Kidney (tissue), 22 donors: ENCODE measurements at places on chromosomes 11 and 22.

GRCh38 chr11:86715611-86716010, 43.2 kb upstream of the ME3 start:
- no peak for DNase-seq

- no peak for DNase-seq
Observed at GRCh38 chr11:128632141-128632791, 44.9 kb upstream of the ETS1 start.

DNA sequence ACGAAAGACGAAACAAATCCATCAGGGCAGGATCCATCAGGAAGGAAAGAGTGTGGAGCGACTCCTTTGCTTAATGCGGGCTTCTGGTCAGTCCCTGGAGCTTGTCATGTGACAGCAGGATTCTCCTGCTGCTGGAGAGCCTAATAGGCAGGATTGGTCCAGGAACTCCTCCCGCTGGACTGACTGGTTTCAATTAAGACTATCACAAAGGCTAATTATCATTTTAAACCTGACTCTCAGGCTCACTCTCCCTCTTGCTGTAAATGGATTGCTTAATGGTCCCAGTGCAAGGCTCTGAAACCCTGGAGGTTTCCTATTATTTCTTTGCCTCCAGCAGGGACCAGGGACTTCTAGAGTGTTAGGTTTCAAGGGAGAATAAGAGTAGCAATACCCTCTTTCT, 493.8 kb downstream of the NTM start:
- DNase-seq = no peak

DNA sequence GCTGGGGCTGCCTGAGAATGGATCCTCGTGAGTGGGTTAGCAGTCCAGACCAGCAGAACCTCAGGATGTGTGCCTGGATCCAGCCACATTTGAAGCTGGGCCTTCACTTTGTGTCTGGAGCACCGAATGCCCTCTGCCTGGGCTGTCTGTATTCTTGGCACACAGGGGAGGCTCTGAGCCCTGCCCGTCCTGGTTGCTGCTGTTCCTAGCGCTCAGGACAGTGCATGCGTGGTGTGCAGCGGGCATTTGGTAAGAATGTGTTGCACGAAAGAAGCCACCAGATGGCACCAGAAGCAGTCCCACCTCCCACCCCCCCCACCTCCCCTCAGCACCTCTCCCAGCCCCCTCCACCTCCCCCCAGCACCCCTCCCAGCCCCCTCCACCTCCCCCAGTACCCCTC, 4.1 kb upstream of the MAPK11 start:
- DNase-seq = peak; percentile 71

- DNase-seq = no peak
Observed at GRCh38 chr11:37409124-37409523, 811.1 kb upstream of the RAG2 start.

- DNase-seq = no peak
Observed at GRCh38 chr22:32204856-32205722, at the start of gene RFPL2. TSS of gene RFPL2 (minus strand) at chr22:32205073. CDS start at chr22:32202451, 2,622 bp downstream.

DNA sequence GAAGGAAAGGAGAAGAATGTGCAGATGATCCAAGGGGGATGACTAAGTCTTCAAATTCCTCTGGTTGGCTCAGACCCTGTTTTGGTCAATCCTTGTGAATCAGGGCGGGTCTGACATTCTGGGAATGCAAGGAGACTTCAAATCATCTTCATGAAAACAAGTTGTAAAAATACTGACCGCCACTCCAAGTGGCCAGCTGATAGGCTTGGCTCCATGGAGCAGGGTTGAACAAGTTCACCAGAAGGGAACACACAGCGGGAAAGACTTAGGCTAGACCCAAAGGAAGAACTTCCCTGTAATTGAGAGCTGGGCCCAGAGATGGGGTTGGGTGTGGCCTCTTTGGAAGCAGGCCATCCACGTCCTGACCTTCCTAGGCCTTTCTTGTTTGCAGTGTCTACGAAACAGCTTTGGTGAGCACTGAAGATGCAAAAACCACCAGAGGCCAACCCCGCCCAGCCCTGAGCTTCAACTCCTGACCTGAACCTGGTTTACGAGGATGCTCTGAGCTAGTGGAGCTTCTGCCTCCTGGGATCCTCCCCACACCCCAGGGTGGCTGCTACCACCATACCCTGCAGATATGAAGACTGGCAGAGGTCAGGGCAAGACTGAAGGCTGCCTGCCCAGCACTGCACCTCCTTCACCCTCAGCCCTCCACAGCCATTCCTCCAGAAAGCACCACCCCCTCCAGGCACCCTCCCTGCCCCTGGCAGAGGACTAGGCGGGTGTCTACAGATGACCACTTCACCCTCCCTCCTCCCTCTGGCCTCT, 26.1 kb downstream of the GDPD5 start:
- no peak for DNase-seq

DNA sequence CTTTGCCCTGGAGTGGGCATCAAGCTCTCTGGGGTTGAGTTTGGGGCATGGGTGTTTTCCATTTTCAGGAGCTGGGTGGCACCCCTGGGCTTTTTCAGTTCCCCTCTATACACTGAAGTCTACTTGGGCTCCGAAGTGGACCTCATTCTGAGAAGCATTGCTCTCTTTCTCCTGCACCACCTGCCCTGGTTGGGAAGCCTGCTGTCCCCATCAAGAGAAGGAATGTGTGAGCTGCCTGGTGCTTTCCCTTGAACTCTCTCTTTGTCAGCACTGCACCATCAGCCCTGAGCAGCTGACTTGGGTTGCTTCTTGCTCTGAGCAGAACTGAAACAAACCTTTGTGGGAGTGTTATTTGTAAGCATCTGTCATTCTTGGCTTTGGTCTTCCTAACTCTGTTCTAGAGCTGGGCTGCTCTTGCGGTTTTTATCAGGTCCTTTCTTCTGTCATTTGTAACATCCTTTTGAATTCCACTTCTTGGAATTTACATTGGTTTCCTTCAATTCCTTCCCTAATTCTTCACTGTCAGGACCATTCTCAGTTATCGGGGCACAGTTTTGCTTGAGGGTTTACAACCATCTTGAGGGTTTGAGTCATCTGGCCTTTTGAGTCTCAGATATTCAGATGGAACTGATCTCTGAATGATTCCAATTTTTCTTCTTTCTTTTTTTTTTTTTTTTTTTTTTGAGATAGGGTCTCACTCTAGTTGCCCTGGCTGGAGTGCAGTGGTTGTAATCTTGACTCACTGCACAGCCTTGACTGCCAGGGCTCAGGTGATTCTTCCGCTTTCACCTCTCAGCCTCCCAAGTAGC, 20.5 kb downstream of the UBE2L3 start:
- DNase-seq = no peak

GRCh38 chr11:111438846-111439520, 59.9 kb upstream of the POU2AF1 start:
- DNase-seq = no peak

DNA sequence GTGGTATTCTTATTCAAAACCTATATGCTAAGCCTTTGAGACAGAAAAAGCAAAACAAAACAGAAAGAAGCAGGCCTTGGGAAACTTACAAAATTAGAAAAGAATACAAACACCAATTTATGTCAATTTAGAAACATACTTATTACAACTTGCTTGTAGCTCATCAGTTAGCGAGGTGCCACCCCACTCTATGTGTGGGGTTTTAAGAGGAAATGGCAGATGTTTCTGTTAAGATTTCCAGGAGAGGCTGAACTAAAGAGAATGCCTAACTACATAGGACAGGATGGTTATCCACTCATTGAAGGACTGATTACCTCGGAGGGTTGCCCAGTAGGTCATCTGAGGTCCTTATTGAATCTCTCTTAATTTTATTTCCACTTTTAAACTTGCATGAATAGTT, 302.0 kb downstream of the ETS1 start:
- no peak for DNase-seq

- DNase-seq = no peak
Observed at GRCh38 chr11:45156201-45156600, 9.8 kb downstream of the PRDM11 start.

DNA sequence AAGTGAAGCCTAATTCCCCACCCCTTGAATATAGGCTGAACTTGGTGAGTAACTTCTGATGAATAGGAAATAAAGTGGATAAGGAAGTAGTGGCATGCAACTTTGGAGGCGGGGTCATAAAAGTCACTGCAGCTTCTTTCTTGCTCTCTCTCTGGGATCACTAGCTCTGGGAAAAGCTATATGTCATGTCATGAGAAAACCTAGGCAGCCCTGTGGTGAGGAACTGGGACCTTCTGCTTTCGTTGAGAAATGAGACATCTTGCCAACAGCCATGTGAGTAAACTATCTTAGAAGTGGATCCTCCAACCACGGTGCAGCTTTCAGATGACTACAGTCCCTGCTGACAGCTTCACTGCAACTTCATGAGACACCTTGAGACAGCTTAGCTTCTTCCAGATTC, 15.7 kb downstream of the ZNF214 start:
- DNase-seq = no peak

DNA sequence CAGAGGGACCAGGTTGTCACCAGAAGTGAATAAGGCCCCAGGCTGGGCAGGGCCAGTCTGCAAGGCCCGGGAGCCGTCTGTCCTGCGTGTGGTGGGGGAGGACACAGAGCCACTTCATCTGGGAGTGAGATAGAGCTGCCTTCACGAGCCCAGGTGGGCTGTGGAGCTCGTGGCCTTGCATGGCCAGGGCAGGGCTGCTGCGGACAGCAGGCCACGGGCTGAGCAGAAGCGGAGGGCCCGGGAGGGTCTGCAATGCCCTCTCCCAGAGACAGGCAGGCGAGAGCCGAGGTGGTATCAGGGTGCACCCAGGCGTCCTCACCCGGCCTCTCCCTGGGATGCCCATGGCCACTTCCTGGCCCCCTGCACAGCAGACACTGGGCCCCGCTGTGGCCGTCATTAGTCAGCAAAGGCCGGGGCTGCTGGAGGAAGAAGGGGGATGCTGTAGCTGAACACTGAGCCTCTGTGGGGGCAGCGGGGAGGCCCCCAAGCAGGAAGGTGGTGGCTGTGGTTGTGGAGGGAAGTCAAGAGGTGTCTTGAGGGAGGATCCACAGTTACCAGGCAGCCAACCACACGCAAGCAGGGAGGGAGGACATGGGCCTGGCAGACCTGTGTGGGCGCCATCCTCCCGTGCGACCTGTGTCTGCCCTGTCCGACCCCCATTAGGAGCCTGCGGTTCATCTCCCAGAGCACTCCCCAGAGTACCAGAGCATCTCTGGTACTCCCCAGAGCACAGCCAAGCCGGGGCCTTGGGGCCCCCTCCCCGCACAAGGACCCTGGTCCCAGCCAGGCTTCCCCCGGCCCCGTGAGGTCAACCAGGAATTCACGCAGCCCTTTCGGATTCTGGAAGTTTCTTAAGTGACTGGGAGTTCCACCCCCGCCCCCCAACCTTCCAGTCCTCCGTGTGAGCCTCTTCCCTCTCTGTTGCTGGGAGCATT, 1109.5 kb downstream of the BRD1 start:
- DNase-seq = no peak

- DNase-seq = no peak
Observed at GRCh38 chr11:104546501-104546900, 351.8 kb downstream of the CASP12 start.

- no peak for DNase-seq
Observed at GRCh38 chr11:133892584-133893380, 47.5 kb upstream of the SPATA19 start.

DNA sequence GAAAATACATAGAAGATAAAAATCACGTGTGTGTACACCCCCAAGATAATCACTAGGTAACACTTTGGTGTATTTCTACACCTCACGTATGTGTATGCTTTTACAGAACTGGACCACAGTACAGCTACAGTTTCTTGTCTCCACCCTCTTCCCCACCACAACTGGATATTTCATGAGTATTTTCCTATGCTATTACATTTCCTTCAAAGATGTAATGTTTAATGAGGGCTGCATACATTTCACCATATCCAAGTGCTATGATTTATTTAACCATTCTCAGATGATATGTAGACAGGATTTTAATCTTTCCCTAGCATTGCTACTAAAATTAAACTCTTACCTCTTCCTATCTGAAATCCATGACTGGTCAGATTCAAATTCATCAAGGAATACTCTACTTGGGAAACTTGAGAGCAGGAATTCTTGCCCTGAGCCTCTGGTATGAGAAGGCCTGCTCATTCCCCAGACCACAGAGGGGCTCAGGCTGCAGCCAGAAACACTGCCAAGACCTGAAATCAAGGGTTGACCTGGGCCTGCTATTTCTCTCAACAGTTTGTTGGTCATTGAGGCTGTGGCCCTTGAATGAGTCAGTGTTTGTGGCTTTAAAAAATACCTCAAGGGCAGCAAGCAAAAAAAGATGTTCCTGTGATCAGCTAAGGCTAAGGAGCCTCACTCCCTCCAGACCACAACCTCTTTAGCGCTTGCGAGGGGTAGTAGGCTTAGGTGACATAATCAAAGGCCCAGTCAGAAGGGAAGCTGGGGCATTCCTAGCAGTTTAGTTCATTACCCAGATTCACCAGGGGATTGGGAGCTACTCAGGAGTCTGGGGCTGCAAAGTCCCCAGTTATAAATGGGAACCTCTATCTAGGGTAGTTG, 55.5 kb downstream of the ABTB2 start:
- DNase-seq = no peak

DNA sequence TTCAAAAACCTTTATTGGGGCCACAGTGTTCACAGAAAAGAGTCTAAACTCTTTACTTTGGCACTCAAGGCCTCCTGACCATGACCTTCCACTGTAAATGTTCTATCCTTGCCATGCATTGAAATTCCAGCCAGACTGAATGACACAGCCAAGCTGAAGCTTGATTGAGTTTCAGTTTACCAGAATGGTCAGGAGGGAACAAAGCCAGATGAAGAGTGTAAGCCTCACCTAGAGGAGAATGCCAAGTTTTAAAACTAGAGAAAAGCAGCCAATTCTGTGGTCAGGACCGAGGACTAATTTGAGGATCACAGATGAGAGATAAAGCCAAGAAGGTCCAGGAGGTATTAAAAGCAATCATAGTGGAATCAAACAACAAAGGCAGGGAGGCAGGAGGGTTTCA, 215.3 kb downstream of the KCNA4 start:
- no peak for DNase-seq

- DNase-seq = no peak
Observed at GRCh38 chr22:19996694-19997384, 19.8 kb downstream of the ARVCF start.

GRCh38 chr11:44955015-44955738, 4.5 kb upstream of the TP53I11 start:
- no peak for DNase-seq

DNA sequence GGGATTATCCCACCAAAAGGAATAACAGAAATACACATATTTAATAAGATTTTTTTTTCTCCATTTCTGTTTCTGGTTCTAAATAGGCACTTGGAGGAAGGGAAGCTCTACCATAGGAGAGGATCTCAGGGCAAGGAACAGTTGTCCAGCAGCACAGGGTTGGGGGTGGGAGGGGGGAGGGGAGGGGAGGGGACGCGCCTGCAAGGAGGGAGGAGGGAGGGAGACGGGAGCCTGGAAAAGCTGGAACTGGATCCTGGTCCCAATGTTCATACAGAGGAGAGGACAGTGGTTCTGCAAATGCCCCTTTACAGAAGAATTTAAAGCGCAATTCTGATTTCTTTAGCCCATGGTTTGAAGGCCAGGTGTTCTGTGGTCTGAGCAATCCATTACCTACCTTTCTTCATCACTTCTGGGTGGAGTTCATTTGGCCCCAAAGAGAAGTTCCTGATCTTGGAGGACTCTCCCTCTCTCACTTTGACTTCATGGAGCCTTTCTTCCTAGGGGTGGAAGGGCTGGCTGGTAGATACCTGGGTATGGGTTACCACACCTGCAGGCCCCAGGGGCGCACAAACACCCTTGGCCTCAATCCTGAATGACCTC, 348.9 kb upstream of the NCAM1 start:
- no peak for DNase-seq

GRCh38 chr11:61776561-61777075, 15.8 kb downstream of the TMEM258 start:
- DNase-seq = peak; percentile 78
